Umbilical cord (tissue), 2 donors: ENCODE measurements at places on chromosomes 12 and 14. TPM values are rescaled to one million over a fixed set of nuclear protein-coding genes. Genes with fewer than 3 reads are reported as not detected.

GRCh38 chr12:28253161-28253641, 62.9 kb downstream of the CCDC91 start:
- no peak for DNase-seq

DNA sequence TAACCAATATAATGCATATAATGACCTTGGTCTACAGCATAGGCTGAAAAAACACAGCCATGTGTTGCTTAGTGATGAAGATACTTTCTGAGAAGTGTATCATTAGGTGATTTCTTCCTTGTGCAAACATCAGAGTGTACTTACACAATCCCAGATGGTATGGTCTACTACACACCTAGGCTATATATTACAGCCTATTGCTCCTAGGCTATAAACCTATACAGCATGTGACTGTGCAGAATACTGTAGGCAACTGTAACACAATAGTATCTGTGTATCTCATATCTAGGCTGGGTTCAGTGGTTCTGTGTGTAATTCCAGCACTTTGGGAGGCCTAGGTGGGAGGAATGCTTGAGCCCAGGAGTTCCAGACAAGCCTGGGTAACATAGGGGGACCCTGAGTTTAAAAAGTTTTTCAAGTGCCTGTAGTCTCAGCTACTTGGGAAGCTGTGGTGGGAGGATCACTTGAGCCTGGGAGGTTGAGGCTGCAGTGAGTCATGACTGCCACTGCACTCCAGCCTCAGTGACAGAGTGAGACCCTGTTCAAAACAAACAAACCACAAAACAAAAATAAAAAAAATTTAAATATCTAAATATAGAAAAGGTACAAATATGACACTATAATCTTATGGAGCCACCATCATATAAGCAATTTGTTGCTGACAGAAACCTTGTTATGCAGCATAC, 66.6 kb downstream of the GRIP1 start:
- DNase-seq = no peak

GRCh38 chr12:120224304-120225199, 23.6 kb upstream of the RPLP0 start:
- DNase-seq = no peak

The GLI1 gene
- 3.6 TPM for total RNA-seq

The ZBTB42 gene
- 3.9 TPM for total RNA-seq

The KRT78 gene
- total RNA-seq = 8.7 TPM
